Spleen (tissue), 13 donors: ENCODE measurements at places on chromosomes 4 and X. TPM values are rescaled to one million over a fixed set of nuclear protein-coding genes. Genes with fewer than 3 reads are reported as not detected.
A peak's percentile ranks its signal among the peaks of the same experiment; 100 is the strongest.

Gene ATP8A1
- total RNA-seq: 49.4 TPM

Gene NKX3-2
- 3.1 TPM for total RNA-seq

Gene TBC1D9
- total RNA-seq: 99.1 TPM

Gene ASMT
- 0.64 TPM for total RNA-seq

Gene FAM47A
- not detected for total RNA-seq

Gene GPR50
- not detected for total RNA-seq

Gene ADH7
- not detected for total RNA-seq

DNA sequence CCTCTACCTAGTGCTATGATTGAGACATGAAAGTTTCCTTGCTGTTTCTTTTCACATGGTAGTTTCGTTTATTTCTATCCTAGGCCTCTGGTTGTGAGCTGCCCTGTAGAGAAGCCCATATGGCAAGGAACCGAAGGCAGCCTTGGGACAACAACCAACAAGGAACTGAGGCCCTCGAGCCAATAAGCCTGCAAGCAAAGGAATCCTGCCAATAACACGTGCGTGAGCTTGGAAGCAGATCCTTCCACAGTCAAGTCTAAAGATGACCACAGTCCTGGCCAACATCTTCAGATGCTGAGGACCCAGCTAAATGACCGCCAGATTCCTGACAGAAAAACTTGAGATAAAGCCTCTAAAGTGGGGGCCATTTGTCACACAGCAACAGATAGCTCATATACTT lies 100.4 kb upstream of the FAM9B start:
- no peak overlapping the region for H3K27ac ChIP-seq
- no peaks in the 10 kb centered on the region for H3K4me1 ChIP-seq
- no peaks in the 10 kb centered on the region for H3K36me3 ChIP-seq
- H3K4me3 ChIP-seq: no peak overlapping the region

GRCh38 chr4:121411151-121411744 lies 30.4 kb upstream of the QRFPR start:
- no peaks in the 10 kb centered on the region for H3K4me1 ChIP-seq
- H3K27me3 ChIP-seq: no peaks in the 10 kb centered on the region
- no peaks in the 10 kb centered on the region for H3K36me3 ChIP-seq
- DNase-seq: no peak

DNA sequence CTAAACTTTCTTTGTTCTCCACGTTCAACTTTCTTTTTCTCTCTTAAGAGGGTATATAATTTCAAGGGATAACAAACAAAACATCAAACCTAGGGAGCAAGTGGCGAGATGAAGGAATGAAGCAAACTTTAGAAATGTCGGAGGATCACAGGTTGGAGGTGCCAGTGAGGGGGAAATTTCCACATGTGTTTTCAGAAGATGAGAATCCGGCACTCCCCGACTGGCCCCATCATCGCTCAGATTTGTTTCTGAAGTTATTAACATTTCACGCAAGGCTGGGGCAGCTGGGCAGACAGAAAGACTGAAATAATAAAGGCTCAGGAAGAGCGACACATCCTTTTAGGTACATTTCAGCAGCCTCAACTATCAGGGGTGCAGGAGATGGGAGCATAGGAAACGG lies 134.9 kb downstream of the SMIM20 start:
- H3K27me3 ChIP-seq: no peaks in the 10 kb centered on the region

DNA sequence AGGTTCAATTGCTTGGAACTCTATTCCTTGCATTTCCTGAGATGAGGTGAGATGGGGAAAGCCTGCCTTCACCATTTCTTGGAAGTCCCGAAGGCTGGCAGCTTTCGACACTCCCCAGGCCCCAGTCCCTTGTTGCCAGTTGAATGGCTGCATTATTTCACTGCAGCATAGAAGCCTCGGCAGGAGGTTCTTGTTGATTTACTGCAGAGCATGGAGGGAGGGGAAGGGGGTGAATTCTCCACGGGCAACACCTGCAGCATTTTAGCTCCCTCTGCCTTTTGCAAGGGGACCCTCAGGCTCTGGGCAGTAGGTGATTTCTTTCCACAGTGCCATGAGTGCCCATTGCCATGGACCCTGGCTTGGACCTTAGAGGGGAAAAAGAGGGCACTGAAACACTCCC lies 10.7 kb upstream of the BCLAF3 start:
- H3K27ac ChIP-seq: no peak overlapping the region
- no peaks in the 10 kb centered on the region for H3K4me1 ChIP-seq
- DNase-seq: no peak
- no peaks in the 10 kb centered on the region for H3K27me3 ChIP-seq
- H3K36me3 ChIP-seq: no peaks in the 10 kb centered on the region

DNA sequence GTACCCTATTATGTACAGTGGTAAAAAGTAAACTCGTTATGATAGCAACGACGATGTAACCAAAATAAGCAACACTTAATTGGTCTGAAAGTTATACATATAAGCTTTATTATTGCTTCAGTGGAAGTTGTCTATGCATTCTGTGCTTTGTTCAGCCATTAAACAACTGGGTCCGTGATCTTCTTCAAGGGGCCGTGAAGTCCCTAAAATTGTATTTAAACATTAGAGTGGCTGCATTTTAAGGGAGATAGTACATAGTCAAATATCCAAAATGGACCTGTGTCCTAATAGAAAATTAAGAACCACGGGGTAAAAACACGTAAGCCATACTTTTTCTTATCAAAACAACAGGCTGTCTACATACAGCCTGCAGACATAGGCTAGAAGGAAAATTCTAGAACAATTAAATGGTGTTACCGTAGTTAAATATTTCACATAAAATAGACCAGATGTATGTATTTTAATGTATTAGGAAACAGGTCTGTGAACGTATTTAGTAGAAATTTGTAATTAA lies 2.1 kb downstream of the GUCY1A1 start:
- no peak for DNase-seq
- no peaks in the 10 kb centered on the region for H3K36me3 ChIP-seq
- H3K27ac ChIP-seq: peak overlapping the region; percentile 84
- peaks cover 34% of the 10 kb centered on the region for H3K27me3 ChIP-seq
- peaks cover 28% of the 10 kb centered on the region for H3K4me1 ChIP-seq

DNA sequence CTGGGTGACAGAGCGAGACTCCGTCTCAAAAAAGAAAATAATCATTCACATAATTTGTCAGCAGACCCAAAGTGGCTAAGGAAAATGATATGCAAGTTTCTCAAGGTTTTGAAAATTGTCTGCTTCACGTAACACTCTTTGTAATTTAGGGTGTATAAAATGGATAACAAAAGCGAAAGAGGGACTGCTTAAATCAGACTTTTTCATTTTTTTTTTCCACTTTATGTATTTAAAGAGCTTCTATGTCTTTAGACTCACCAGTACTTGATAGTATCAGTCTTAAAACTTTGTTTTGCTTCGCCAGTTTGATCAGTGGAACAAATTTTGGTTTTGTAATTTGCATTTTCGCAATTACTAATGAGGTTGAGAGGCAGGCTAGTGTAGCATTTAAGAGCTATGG lies 34.6 kb downstream of the USP9X start:
- no peak overlapping the region for H3K4me3 ChIP-seq
- peaks cover 15% of the 10 kb centered on the region for H3K36me3 ChIP-seq
- DNase-seq: no peak
- peaks cover 38% of the 10 kb centered on the region for H3K4me1 ChIP-seq
- no peak overlapping the region for H3K27ac ChIP-seq

DNA sequence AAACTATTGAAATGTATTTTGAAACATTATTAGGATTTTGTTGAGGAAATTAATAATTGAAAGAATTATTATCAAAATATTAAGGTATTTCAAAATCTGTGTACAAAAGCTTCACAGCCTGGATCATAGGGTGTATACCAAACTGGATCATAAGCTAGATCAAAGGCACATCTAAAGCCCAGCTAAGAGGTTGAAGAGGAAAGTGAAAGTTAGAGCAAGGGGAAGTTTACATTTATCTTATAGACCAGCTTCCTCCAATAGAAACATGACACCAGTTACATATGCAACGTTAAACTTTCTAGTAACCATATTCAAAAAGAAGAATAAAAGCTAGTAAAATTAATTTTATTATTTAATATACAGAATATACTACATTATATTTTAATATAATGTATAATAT lies 227.2 kb upstream of the BMP3 start:
- no peak for DNase-seq
- no peaks in the 10 kb centered on the region for H3K27me3 ChIP-seq
- H3K4me1 ChIP-seq: no peaks in the 10 kb centered on the region
- no peak overlapping the region for H3K27ac ChIP-seq
- H3K36me3 ChIP-seq: no peaks in the 10 kb centered on the region

DNA sequence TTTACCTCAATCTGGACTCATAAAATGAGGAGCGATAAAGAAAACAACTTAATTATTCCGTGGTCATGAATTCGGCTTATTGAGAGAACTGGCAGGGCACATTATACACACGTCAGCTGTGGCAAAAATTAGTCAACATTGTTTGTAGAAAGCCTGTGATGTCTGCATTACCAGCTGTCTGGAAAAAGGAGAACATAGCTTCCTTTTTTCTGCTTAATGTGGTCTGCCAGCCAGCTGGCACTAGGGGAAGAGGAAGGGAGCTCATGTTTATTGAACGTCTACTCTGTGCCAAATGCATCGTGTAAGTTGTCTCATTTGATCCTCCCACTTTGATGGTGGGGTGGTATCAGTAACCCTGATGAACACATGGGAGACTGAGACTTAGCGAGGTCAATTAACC lies 367.6 kb downstream of the ARHGAP24 start:
- H3K36me3 ChIP-seq: peaks cover 5% of the 10 kb centered on the region
- H3K27me3 ChIP-seq: no peaks in the 10 kb centered on the region
- DNase-seq: no peak
- H3K4me3 ChIP-seq: no peak overlapping the region
- peak overlapping the region; percentile 42 for H3K27ac ChIP-seq

GRCh38 chrX:24415921-24416320 lies 49.2 kb upstream of the PDK3 start:
- H3K27me3 ChIP-seq: no peaks in the 10 kb centered on the region
- H3K4me3 ChIP-seq: no peak overlapping the region
- no peaks in the 10 kb centered on the region for H3K36me3 ChIP-seq

- H3K4me3 ChIP-seq: no peak overlapping the region
- H3K36me3 ChIP-seq: no peaks in the 10 kb centered on the region
- DNase-seq: no peak
- no peaks in the 10 kb centered on the region for H3K4me1 ChIP-seq
Observed at GRCh38 chrX:88990882-88991582, 244.0 kb downstream of the CPXCR1 start.

GRCh38 chr4:20474119-20474518 lies 222.4 kb downstream of the SLIT2 start:
- H3K27ac ChIP-seq: no peak overlapping the region
- no peak overlapping the region for H3K4me3 ChIP-seq
- no peaks in the 10 kb centered on the region for H3K36me3 ChIP-seq
- no peaks in the 10 kb centered on the region for H3K27me3 ChIP-seq
- no peak for DNase-seq
- no peaks in the 10 kb centered on the region for H3K4me1 ChIP-seq

DNA sequence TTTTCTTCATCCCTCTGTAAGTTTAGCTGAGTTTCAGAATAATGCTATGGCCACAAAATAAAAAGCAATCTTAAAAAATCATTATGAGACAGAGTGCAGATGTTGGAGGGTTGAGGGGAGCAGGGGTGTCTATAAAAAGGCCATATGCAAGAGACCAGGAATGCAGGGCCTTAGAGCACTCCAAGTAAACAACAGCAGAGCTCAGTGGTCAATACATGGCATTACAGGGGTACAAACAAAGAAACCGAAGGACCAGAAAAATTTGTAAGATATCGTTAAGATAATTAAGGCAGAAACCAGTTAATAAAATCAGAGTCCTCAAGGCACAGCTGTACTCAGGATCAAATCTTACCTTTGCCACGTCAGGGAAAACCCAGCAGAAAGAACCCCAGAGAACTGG lies 28.4 kb upstream of the NDST3 start:
- no peak overlapping the region for H3K4me3 ChIP-seq
- H3K27ac ChIP-seq: no peak overlapping the region
- no peak for DNase-seq
- no peaks in the 10 kb centered on the region for H3K4me1 ChIP-seq
- no peaks in the 10 kb centered on the region for H3K36me3 ChIP-seq
- H3K27me3 ChIP-seq: no peaks in the 10 kb centered on the region

- no peak overlapping the region for H3K27ac ChIP-seq
- peak; percentile 53 for DNase-seq
- H3K36me3 ChIP-seq: no peaks in the 10 kb centered on the region
- no peaks in the 10 kb centered on the region for H3K4me1 ChIP-seq
- H3K27me3 ChIP-seq: no peaks in the 10 kb centered on the region
- H3K4me3 ChIP-seq: no peak overlapping the region
Observed at GRCh38 chr4:3470244-3471097, 7.4 kb downstream of the DOK7 start.

GRCh38 chr4:82357640-82358039 lies 16.2 kb downstream of the HNRNPD start:
- no peak overlapping the region for H3K4me3 ChIP-seq
- peaks cover 56% of the 10 kb centered on the region for H3K4me1 ChIP-seq
- peaks cover 62% of the 10 kb centered on the region for H3K36me3 ChIP-seq
- H3K27ac ChIP-seq: no peak overlapping the region
- DNase-seq: no peak

DNA sequence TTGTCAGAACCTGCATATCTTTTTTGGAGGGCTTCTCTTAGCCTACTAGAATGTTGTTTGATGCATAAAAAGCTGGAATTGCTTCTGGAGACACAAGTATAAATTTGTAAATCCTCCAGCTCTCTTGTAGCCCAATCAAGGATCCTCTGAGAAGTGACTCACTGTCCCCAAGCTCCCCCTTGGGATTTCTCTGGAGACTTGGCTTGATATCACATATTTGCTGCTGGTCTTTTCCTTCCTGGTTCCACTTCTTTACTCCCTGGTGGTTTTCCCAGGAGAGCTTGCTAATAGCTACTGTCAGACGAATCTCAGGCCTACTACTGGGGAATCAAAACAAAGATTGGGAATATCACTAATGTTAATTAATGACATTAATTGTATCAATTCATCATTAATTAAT lies 173.1 kb downstream of the STK32B start:
- DNase-seq: no peak
- H3K27ac ChIP-seq: no peak overlapping the region
- H3K4me1 ChIP-seq: no peaks in the 10 kb centered on the region
- no peaks in the 10 kb centered on the region for H3K36me3 ChIP-seq
- no peaks in the 10 kb centered on the region for H3K27me3 ChIP-seq
- no peak overlapping the region for H3K4me3 ChIP-seq

- DNase-seq: peak; percentile 62
- no peak overlapping the region for H3K4me3 ChIP-seq
- no peaks in the 10 kb centered on the region for H3K4me1 ChIP-seq
- H3K27ac ChIP-seq: no peak overlapping the region
- peaks cover 99% of the 10 kb centered on the region for H3K36me3 ChIP-seq
Observed at GRCh38 chr4:531721-532565, 32.9 kb downstream of the PIGG start.
